CD4-positive, alpha-beta T cell treated with Interferon gamma for 1 hour (primary cell): ENCODE measurements at places on chromosomes 5 and 9.
A peak's percentile ranks its signal among the peaks of the same experiment; 100 is the strongest.

GRCh38 chr5:74020503-74020902 is 394.5 kb downstream of the ARHGEF28 start:
- DNase-seq: no peak

GRCh38 chr9:121604242-121604641 is 47.2 kb upstream of the DAB2IP start:
- DNase-seq: peak; percentile 47

DNA sequence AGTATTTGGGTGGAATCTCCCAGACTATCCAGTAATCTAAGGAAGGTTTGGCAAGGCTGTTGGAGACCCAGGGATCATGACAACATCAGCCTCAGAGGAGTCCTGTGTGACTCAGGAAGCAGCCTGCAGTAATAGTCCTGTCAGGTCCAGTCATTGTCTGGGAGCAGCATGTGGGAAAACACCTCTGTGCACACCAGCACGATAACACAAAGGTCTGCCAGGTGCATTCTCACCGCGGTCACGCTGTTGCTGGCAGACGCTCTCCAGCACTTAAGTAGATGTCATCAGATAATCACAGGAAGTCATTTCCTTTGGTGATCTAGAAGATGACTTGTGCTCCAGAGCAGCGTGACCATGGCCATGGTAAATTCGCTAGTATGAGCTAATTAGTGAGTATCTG is 99.2 kb upstream of the IQGAP2 start:
- DNase-seq: peak; percentile 28

- DNase-seq: no peak
Measured at GRCh38 chr5:83531661-83532060, 60.1 kb downstream of the VCAN start.

- no peak for DNase-seq
Measured at GRCh38 chr9:116182876-116183275, 29.3 kb downstream of the PAPPA start.

GRCh38 chr9:128684325-128685199 is 4.5 kb upstream of the SET start:
- DNase-seq: peak; percentile 77

DNA sequence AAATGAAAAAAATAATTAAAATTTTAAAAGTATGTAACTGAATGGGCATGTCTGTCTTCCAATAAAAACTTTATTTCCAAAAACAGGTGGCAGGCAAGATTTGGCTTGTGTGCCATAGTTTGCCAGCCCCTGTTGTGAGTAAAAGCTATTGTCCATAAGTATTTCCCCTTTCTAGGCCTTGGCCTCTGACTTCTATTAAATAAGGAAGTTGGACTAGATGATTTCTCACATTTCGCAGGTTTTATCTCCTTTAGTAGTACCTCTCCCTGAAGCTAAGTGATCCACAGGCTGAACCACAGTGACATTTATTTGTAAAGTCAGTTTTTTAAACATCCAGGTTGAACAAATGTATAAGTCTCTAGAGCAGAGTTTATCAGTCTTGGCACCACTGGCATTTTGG is 41.3 kb downstream of the RECK start:
- no peak for DNase-seq

- DNase-seq: no peak
Measured at GRCh38 chr9:125428060-125428901, 166.7 kb downstream of the GAPVD1 start.

- DNase-seq: peak; percentile 82
Measured at GRCh38 chr9:114898741-114899140, 31.6 kb downstream of the TNFSF8 start.

DNA sequence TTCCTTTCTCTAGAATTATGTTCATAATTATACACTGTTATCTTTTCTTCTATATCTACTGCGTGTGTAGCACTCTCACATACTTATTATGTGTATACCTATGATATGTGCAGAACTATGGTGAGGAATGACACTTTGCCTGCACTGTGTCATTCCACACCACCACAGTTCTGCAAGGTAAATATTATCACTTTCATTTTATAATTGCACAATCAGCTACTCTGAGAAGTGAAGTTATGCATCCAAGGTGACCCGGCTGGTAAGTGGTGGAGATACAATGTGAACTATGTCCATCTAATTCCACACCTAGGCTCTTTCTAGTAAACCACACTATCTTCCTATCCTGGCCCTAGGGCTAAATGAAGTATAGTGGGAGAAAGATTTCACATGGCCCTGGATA is 170.1 kb upstream of the ATP10B start:
- DNase-seq: no peak

DNA sequence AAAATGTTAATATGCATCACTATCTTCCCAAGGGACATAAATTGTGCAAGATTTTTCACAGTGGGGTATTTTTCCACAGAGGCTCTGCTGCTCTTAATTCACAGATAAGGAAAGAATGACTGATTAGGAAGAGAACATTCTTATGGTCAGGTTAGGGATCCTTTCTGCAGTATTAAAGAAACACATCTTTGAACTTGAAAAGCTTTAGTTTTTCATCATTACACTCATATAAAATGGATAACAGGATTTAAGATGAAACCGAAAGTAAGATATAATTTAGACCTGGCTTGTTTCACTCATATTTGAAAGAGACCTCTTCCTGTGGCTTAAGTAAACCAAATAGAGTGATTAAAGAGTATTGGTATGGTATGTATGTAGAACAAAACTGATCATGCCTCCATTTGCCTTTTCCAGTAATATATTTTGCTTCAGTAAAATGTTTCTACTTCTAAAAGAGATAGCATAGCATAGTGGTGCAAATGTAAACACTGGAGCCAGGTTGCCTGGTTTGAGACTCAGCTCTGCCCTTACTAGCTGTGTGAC is 160.0 kb downstream of the PRR16 start:
- DNase-seq: no peak

DNA sequence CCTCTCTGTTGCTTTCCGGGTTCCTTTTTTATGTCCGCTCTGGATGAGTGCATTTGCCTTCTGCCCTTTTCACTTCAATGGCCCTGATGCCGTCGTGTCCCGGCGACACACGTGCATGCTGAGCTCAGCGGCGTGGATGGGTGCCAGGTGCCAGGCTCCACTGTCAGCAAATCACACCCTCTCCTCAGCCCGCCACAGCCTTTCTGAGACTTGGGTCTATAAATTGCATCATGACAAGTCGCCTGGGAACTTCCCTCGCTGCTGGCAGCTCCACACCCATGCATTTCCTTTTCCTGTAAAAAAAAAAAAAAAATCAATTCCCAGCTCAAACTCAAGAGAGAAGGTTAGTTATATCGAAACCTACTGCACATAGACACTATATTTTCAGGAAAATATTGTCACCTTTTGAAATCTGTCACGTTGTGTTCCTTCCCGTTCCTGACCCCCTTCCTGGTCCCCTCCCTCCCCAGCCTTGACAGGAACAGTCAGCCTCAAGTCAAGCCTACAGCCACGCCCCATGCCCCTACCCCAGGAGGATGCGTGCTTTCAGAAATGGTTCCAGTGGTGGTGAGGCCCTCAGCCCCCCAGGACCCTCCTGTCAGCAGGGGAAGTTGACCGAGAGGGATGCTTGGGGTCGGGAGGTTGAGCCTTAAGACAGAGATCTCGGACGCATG is 110.3 kb upstream of the PTCH1 start:
- peak; percentile 3 for DNase-seq

GRCh38 chr5:120808135-120808534 is 344.0 kb downstream of the PRR16 start:
- no peak for DNase-seq

- no peak for DNase-seq
Measured at GRCh38 chr5:177276886-177277285, 26.6 kb downstream of the RAB24 start.

- no peak for DNase-seq
Measured at GRCh38 chr5:58245476-58245840, 214.4 kb downstream of the PLK2 start.

DNA sequence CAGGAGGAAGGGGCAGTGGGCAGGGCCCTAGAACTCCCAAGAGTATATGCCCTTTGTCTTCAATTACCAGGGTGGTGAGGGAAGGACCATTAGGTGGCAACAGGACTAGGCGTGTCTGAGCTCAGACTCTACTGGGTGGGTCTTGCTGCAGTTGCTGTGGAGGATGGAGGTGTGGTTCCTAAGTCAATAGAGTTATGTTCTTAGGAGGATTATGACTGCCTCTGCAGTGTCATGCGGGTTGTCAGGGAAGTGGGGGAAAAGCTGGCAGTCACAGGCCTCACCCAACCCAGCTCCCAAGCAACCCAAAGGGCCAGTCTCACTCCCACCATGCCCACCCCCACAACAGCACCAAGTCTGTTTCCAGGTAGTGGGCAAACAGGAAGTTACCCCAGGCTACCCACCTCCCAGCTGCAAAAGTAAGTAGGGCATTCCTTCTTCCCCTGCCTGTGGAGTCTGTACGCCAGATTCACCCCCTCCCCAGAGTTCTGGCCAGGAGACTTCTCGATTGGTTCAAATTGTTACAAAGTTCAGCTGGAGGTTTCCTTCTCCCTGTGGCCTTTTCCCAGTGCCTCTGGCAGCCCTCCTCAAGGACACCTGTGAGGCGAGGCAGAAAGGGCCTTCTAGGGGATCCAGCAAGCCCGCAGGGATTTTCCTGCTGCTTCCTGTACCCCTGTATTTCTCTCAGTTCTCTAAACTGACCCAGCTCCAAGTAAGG is 145.3 kb downstream of the HINT1 start:
- DNase-seq: no peak

DNA sequence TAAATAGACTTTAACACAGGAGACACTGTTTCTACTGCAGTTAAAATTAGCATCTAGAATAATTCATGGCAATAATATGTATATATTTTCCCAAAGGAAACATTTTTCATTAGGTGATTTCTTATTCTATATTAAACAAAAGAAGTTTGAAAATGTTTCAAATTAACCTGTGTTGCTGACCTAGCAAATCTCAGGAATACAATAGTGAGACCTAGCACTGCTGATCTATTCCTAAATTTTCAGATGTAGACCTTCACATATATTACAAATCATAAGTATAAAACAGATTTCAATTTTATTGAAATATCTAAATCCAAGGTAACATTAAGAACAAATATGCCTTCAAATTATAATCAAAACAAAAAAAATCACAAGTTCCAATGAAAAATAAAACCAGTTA is 15.1 kb downstream of the LMBRD2 start:
- DNase-seq: no peak

DNA sequence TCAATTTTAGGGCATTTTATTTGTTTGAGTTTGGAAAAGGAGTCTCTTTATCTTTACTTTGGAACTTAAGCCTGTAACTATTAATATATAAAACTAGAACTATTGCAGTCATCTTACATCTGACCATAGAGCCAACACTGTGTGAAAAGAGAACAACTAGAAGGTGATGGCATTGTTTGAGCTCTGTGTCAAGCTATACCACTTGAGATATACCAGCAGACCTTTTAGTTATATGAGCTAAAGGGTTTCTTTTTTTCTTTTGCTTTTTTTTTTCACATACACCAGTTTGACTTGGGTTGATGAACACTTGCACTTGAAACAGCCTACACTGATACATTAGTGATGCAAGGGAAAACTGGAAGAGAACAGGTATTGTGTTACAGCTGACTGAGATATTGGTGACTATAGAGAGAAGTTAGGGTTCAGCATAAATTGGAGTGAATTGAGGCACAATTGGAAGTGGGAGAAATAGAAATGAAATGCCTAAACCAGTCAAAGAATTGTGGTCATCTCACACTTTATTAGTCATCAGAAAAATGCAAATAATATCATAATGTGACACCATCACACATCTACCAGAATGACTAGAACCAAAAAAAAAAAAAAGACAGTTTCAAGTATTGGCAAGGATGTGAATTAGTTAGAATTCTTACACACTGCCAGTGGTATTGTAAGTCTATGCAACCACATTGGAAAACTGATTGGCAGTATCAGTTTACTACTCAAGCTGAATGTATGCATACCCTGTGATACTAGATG is 60.9 kb downstream of the ADRB2 start:
- DNase-seq: no peak

GRCh38 chr5:124888622-124889485 is 142.4 kb upstream of the ZNF608 start:
- DNase-seq: no peak

DNA sequence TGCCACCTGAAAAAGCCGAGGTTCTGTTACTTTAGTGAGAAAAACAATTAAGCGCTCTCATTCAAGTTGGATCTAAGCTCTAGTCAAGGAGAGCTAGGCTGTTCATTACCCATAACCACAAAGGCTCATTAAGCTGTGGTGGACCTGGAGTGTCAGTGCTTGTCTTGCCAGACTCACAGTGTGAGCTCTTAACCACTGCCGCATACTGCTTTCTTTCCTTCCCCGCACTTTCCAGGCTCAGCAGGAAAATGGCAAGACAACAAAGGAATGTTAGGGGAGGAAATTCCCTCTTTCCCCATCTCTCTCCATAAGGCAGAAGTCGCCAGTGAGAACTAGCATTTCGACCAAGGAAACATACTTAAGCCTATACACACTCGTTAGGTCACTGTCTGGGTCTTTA is 467.3 kb downstream of the ENC1 start:
- DNase-seq: no peak

DNA sequence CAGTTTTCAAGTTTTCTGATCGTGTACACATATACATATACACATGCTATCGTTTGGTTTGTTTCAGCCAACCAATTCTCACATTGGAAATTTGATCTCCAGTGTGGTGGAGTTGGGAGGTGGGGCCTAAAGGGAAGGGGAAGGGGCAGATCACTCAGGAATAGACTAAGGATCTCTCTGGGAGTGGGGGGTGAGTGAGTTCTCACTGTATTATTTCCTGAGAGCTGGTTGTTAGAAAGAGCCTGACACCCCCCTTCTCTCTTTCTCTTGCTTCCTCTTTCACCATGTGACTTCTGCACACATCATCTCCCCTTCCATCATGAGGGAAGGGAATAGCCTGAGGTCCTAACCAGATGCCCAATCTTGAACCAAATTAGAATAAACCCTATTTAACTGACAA is 551.7 kb downstream of the MAT2B start:
- DNase-seq: no peak

- DNase-seq: no peak
Measured at GRCh38 chr5:65830856-65831255, 95.5 kb upstream of the ERBIN start.

GRCh38 chr5:178221282-178221681 is 11.3 kb downstream of the PHYKPL start:
- DNase-seq: no peak

GRCh38 chr9:68728731-68729130 is 23.7 kb downstream of the PIP5K1B start:
- DNase-seq: no peak
